Dermis blood vessel endothelial cell (primary cell): ENCODE measurements at places on chromosomes 5 and 9. TPM values are rescaled to one million over a fixed set of nuclear protein-coding genes. Genes with fewer than 3 reads are reported as not detected.

MAMDC2 gene
- total RNA-seq, result 2.9 and 6.7 TPM in 2 replicates

SOHLH1 gene
- total RNA-seq, result 0.05 TPM in 1 of 2 replicates, not detected in the other

DNA sequence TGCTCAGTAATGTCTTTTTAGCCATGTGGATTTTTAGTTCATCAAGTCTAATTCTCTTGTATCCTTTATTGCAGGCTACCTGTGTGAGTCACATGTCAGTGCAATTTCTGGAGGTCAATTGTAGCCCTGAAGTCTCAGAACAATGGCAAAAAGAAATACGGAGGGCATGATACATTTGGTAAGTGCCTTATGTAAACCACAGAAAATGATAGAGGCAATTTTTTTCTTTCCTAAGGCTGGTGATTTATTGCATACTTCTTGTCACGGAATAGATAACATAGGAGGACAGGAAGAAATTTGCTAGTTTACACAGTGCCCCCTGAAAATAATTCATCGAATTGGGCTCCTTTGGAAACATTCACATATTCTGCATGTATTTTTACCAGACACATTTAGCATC is 235.9 kb downstream of the DMRTA1 start:
- DNase-seq, result no peak

GRCh38 chr9:14119694-14120514 is 194.0 kb downstream of the NFIB start:
- peak; percentile 18 for DNase-seq

DNA sequence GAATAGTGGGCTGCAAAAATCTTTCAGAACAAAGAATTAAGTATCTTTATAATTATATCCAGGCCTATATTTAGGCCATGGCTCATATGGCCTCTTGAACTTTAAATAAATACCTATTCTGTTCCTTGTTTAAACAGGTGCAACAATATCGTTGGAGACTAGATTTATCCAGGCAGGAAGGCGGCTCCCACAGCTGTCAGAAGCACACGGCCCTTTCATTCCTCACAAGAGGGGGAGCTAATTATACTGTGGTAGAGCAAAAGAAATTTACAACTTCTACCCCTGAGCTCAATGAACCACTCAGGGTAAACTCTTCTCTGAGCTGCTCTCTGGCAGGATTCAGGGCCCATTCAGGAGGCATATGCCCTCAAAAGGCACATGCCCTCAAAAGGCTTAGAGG is 31.3 kb downstream of the TMEM174 start:
- DNase-seq, result no peak

DNA sequence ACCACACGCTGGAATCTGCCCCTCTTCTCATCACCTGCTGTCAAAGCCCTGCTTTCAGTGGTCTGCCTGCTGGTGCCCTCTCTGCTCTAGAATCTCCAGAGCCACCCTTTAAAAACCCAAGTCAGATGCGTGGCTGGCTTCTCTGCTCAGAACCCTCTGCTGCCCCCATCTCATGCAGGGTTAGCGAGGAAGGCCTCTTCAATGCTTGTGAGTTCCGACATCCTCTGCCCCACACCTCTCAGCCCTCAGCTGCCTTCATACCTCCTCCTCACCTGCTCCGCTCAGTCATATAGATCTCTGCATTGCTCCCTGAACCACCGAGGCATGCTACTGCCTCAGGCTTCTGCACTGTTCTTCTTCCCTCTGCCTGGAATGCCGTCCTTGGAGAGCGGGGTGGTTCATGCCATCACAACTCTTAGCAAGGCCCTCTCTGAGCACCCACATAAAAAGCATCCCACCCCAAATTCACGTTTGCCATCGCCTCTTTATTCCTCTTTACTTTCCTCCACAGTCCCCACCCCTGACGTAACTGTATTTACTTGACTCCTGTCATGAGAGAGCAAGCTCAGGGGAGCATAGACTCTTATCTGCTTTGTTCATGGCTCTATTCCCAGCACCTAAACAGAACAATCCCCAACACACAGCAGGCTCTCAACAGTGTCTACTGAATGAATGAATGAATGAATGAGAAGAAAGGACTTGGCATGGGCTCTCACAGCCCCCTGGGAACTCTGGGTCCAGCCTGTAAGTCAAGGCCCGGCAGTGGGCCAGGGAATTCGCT is 10.4 kb downstream of the SHB start:
- peak; percentile 10 for DNase-seq

GRCh38 chr9:128218518-128219389 is 15.6 kb downstream of the DNM1 start:
- peak; percentile 92 for DNase-seq

SCGB3A2 gene
- total RNA-seq, result not detected in 2 replicates

ANKDD1B gene
- 0.68 and 1.1 TPM in 2 replicates for total RNA-seq

GRCh38 chr5:178450121-178451028 is 139.8 kb downstream of the COL23A1 start:
- no peak for DNase-seq

DNA sequence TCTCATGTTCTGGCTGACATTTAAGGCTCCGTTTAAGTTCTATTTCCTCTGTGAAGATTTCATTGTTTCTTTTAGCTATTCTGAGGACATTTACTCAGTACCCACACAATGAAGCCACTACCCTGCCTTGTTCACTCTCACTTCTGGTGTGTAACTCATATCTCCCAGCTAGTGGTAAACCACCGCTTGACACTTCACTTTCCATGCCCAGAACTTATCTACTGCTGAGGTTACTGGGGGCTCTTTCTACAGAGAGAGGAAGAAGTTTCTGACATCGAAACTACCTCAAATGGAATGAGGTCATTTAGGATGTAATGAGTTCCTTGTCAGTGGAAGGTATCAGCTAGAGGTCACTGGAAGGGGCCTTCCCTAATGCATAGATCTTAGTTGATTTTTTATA is 501.5 kb downstream of the DMAC1 start:
- DNase-seq, result no peak

DNAH5 gene
- 0.17 and 0.33 TPM in 2 replicates for total RNA-seq

- DNase-seq, result peak; percentile 58
These were observed 83.1 kb downstream of the FGF1 start for GRCh38 chr5:142602720-142603245.

DNA sequence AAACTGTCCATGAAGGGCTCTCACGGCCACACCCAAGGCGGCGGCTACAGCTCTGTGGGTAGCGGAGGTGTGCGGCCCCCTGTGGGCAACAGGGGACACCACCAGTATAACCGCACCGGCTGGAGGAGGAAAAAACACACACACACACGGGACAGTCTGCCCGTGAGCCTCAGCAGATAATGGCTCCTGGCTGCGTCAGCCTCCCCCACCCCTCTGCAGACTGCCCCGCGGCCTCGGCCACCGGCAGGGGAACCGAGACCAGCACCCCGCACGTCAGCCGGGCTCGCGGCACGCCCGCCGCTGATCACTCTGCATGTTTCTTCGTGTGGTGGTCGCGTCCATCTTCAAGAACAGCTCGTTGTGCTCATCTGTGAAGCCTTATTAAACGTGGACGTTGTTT is 41.5 kb downstream of the TENT4A start:
- no peak for DNase-seq

DNA sequence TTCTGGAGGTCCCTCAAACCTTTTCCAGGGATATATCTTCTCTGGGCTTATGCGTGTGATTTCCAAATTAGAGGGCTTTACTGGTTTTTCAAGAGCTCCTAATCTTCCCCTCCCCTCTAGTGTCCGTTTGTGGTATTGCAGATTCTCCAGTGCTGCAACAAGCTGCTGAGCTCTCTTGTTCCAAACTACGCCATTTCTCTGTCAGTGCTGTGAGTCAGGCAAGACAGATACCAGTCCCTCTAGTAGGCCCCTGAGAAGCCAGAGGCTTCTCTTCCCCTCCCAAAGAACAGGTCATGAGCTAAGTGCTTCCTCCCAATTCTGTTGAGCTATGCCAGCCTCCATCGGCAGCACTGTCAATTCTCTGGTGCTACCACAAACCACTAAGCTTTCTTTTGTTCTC is 149.5 kb downstream of the FANCC start:
- peak; percentile 93 for DNase-seq

ORM2 gene
- total RNA-seq, result not detected in 2 replicates

TAF1L gene
- under 0.01 TPM in 2 replicates for total RNA-seq

INSL6 gene
- total RNA-seq, result not detected in 2 replicates

DNA sequence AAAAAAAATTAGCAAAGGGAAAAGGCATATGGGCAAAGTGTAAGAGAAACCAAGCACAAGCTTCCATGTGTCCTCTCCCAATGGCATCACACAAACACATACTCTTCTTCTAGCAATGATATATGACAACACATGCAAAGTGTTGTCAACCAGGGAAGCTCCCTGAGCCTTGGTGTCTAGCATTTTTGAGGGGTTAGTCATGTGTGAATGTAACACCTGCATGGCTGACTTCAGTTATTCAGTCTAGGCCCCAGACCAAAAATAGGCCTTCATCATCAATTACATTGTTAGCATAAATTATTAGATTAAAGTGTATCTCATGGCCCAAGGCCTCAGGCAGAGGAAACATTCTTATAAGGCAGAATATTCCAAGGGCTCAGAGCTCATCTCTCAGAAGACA is 450.0 kb downstream of the TLE1 start:
- no peak for DNase-seq

FGF10 gene
- total RNA-seq, result not detected in 2 replicates

DNA sequence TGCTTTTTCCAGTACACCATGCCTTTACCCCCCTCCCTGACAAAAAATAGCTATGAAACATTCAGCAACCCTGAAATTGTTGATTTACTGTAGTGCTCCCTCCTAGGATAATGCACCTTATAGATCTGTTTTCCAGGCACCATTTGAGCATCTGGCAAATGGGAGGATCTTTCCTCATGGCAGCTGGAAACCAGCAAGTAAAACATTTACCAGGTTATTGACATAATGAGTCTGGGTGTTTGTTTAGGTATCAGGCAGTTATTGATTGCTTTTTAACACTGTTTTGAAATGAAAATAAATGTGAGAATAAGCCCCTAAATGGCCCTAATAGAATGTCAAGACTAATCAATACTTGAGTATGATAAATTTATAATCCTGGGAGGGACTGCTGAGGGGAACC is 57.3 kb upstream of the KLF4 start:
- DNase-seq, result no peak

- DNase-seq, result no peak
These were observed 166.6 kb downstream of the TSSK1B start for GRCh38 chr5:113268232-113268631.

GRCh38 chr9:70256123-70256551 is 2.6 kb upstream of the SMC5 start:
- DNase-seq, result peak; percentile 21

DNA sequence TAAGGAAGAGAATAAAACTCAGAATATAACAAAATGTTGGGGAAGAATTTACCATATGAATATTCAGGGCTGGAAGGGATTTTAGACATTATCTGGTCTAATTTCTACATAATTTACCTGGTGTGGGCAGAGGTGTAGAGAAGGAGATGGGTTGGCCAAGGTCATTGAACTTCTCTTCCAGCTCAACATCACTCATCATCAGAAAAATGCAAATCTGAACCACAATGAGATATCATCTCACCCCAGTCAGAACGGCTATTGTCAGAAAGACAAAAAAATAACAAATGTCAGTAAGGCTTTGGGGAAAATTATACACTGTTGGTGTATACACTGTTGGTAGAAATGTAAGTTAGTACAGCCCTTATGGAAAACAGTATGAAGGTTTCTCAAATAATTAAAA is 121.7 kb downstream of the PTTG1 start:
- no peak for DNase-seq

DNA sequence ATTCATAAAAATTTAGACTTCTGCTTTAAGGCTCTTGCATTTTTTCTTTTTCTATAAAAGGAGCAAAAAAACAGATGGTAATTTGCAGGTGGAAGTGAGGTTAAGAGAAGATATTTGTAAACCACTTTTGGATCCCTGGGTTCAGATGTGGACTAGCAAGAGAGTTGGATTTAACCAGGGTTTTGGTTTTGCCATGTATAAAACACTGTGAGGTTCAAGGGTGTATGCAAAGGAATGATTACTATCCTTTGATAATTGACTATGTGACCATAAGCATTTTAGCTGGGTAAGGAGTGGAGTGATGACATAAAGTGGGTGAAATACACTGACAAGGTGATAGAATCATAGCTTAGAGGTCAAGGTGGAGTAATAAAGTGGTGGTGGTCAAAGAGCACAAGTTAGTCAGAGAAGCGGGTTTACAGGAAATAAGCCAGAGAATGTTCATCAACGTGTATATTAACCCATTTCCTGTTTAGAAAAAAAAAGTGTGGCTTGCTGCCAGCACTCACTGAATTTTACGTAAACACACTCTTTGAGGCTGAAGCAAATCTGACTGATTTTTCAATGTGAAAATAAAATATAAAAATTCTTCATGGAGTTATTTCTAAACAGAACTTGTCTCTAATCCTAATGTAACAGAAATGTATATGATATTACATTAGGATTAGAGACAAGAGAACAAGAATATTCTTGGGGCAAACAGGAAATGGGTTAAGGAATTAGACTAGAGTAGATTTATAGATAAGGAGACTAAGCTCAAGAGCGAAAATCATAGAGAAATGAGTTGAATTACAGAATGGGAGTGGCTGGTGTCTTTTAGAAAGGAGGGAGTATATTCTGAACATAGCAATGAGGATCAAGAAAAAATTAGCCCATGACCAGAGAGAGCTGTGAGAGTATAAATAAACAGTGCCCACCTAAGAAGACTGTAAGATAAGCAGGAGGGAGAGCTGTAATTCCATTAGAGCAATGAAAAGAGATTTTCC is 74.5 kb downstream of the CDKN2A start:
- peak; percentile 87 for DNase-seq

DNA sequence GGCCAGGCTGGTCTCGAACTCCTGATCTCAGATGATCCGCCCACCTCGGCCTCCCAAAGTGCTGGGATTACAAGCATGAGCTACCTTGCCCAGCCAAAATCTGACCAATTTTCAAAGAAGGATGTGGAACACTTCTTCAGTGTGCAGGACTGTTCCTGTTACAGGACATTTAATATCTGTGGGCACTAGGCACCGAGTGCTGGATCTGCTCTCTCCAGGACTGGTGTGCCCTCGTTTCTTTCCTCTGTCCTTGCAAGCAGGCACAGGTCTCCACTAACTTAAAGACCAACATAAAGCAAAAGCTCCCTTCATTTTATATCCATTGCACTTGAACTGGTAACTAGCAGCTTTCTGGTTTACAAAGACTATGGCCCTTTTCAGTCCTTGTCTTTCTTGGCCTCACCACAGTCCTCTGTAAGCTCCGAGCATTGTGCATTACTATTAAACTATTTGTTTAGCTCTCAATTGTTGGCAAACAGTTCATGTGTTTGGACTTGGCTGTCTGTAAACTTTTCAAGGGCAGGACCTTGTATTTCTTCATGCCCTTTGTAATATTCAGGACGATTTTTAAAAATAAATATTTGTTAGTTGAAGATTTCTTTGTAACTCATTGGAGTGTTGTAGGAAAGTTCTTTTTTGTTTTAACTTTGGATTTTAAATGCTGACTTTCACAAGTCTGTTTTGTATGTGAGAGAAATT is 37.3 kb downstream of the ARHGEF28 start:
- DNase-seq, result no peak

- DNase-seq, result no peak
These were observed 48.5 kb downstream of the RNF180 start for GRCh38 chr5:64214132-64214531.

PCDHGB3 gene
- total RNA-seq, result 3.6 and 3.7 TPM in 2 replicates

- peak; percentile 3 for DNase-seq
These were observed 96.3 kb upstream of the RANBP3L start for GRCh38 chr5:36397901-36398536.
